Hematopoietic multipotent progenitor cell treated with erythropoietin and hydrocortisone succinate and interleukin-3 and kit ligand, for 8 days (in vitro differentiated cells): ENCODE measurements at places on chromosomes 4 and X.

DNA sequence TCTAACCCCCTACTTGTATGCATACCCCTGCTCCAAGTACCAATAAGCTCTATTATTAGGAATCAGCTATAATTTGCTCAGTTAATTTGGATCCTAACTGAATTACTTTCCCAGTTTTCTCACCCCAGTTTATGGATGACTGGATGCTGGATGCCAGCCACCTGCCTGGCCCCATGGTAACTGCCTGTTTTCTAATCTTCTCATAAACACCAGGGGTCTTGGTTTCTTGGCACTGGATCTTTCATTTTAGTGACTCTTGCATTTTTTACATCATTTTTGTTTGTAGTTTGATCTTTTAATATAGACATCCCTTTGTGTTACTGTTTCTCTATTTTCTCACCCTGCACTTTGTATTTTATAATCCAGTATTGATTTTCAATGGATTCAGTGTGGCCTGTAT lies 246.8 kb downstream of the ADGRL3 start:
- no peak for DNase-seq

DNA sequence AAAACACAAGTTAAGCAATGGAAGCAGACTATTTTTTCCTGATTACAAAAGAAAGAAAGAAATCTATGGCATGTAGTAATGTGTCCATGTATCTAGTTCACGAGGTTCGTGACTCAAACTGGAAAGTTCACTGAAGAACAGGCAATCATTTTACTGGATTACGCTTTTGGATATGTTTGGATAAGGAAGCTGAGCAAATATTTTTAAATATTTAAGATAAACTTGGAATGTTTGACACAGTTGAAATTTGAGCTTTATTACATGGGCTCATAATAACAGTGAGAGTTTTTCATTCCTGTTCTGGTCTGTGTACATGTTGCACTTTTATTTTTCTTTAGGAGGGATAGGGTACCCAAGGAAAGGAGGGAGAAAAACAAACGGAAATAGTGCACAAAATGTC lies 244.2 kb upstream of the GK2 start:
- no peak for DNase-seq

DNA sequence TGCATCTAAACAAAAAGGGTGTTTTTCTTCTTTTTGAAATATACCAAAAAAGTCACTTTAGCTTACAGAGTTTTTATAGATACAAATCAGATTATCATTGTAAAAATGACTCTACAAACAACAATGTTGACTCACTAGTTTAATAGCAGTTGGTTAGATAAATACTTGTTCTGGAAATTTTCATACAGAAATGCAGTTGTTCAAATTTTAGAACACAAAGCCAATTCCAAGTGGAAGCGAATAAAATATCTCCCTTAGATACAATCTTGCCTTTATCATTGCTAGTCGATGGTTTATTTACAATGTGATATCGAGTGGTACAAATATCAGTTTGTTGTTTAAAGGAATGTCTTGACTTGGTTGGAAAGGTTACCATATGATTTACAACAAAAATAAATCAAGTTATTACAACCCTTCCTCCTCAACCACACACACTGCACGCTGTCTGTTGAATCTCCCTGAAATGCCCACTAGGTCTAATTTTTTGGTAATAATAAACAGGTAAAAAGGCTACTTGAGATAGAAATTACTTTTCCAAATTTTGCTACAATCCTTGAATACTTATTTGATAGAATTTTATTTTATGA lies 114.8 kb downstream of the CDS1 start:
- no peak for DNase-seq

DNA sequence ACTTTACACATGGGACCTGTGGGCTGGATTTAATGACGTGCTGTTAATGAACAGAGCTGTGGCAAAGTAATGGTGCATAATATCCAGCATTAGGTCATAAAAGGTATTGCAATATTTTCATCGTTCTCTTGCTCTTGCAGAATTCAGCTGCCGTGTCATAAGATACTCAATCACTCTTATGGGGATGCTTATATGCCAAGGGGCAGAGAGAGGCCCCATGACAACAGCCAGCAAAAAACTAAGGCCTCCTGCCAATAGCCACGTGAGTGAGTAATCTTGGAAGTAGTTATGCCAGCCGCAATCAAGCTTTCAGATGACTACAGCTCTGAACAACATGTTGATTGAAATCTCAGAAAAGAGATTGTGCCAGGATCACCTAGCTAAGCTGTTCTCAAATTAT lies 616.9 kb downstream of the FSTL5 start:
- DNase-seq: no peak

DNA sequence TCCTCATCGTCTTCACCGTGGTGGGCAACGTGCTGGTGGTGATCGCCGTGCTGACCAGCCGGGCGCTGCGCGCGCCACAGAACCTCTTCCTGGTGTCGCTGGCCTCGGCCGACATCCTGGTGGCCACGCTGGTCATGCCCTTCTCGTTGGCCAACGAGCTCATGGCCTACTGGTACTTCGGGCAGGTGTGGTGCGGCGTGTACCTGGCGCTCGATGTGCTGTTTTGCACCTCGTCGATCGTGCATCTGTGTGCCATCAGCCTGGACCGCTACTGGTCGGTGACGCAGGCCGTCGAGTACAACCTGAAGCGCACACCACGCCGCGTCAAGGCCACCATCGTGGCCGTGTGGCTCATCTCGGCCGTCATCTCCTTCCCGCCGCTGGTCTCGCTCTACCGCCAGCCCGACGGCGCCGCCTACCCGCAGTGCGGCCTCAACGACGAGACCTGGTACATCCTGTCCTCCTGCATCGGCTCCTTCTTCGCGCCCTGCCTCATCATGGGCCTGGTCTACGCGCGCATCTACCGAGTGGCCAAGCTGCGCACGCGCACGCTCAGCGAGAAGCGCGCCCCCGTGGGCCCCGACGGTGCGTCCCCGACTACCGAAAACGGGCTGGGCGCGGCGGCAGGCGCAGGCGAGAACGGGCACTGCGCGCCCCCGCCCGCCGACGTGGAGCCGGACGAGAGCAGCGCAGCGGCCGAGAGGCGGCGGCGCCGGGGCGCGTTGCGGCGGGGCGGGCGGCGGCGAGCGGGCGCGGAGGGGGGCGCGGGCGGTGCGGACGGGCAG lies 792 bp downstream of the ADRA2C start:
- peak; percentile 3 for DNase-seq
